ENCODE measurements at places on chromosomes 12 and 14.

DNA sequence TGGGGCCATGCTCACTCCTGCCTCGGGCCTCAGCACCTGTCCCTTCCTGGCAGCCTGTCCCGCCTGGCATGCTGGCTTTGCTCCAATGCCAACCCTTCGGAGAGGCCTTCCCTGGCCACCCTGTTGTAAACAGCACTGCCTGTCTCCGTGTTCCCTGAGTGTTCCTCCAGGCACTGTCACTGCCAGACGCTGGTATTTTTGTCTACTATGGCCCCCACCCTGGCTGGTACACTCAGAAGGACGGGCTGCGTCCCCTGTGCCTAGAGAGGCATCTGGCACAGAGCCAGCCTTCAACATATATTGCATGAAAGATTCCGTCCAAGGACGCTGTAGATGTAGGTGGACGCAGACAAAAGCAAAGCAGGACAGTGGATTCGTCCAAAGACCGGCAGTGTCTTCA is 2.7 kb upstream of the ASPG start:
- no peak for DNase-seq

DNA sequence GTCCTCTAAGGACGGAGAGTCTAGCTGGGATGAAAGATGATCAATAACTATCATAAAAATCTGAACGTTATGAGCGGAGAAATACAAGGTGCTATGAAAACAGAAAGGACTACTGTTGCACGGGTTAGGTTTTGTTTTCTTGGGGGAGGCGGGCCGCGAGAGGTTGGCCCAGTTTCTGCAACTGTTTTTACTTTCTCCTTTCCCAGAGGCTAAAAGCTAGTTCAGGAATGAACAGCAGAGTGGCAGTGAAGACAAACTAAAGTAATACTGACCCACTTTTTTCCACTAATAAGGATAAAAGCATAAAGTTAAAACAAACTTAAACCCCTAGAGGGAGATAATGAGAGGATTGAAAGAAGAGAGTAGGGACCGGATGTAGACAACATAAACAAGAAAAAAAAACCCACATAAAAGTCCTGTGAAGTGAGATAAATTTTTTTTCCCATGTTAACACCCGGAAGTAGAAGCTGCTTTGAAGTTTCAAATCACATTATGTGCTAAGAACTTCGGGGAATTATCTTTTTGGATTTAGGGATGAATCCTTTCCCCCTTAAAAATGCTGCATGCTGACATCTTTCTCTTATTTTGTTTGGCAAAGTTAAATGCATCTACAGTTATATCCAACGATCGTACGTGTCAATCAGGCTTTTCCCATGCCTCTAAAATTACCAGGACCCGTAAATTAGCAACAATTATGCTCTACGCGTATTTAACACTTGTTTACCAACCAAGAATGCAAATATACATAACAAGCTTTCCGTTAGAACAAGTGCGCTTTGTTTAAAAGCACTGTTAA is 1.0 kb upstream of the CDK17 start:
- peak; percentile 54 for DNase-seq

DNA sequence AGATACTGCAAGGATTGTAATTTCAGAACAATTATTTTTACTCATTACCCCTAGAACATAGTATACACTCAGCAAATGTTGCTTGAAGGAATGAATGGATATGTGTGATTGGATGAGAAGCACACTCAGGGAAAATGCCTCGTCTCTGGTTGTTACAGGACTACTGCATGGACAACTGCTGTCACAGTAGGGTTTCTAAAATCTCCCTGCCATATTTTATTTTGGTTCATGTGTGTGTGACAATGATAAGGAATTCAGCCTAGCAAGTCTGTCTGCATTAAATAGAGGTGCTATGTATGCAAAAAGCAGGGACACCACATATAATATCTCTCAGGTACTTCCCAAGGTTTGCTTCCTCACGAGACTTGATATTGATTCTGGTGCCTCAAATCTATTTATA is 1.4 kb downstream of the PTPRR start:
- DNase-seq = no peak

DNA sequence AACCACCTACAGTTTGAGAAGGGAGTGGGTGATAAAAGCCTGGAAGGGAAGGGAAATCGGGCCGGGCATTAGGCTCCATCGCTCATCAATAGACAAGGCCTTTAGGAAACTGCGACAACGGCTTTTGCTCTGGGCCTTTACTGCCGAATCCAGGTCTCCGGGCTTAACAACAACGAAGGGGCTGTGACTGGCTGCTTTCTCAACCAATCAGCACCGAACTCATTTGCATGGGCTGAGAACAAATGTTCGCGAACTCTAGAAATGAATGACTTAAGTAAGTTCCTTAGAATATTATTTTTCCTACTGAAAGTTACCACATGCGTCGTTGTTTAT is 261 bp upstream of the RNU7-1 start:
- DNase-seq = peak; percentile 74

DNA sequence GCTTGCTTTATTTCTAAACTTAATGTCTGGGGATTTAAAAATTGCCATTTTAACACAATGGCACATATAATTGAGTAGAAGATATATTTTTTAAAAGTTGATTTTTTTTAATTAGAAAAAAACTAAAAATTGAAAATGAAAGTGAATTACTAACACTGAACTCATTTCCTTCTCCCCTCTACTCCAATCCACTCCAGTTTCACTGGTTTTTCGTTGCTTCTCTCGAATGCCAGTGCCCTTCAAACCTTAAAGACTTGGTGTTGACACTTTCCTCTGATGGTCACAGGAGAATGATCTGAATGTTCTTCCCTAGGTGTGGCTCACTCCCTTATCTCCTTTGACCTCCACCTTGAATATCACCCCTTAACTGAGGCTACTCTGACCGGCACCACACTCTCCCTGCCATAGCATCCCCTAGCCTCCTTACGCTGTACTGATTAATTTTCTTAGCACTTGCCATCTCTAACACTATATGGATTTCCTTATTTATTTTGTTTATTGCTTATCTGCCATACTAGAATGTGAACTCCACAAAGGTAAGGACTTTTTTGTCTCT is 107.1 kb downstream of the LIN7A start:
- no peak for DNase-seq

- DNase-seq = no peak
These were observed 51.5 kb upstream of the RAP1B start for GRCh38 chr12:68559246-68559645.

GRCh38 chr14:69373104-69373503 is 25.0 kb downstream of the ERH start:
- DNase-seq = no peak
